ENCODE measurements at places on chromosomes 2 and 18. TPM values are rescaled to one million over a fixed set of nuclear protein-coding genes. Genes with fewer than 3 reads are reported as not detected.

DNA sequence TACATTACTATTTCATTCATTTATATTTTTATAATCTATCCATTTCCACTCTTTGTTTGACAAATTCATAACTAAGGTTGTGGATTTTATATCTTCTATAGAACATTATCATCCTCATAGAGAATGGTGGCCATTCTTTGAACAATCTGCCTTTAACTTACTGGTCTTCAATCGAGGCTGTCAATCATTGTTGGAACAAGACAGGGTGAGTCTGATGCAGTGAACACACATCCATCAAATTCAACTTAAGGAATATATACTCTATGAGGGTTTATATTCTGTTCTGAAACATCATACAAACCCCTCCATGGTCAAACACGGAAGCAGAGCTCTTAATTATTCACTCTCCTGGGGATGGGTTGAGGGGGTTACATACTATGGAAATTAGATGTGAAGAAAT is 28.3 kb upstream of the KLF7 start:
- H3K27ac ChIP-seq, result no peak overlapping the region
- H3K36me3 ChIP-seq, result no peaks in the 10 kb centered on the region
- no peak for DNase-seq

- H3K27ac ChIP-seq, result no peak overlapping the region
- H3K4me1 ChIP-seq, result peaks cover 13% of the 10 kb centered on the region
- H3K27me3 ChIP-seq, result no peaks in the 10 kb centered on the region
- no peak overlapping the region for H3K4me3 ChIP-seq
These were observed 138.3 kb downstream of the CDH20 start for GRCh38 chr18:61471541-61471940.

DNA sequence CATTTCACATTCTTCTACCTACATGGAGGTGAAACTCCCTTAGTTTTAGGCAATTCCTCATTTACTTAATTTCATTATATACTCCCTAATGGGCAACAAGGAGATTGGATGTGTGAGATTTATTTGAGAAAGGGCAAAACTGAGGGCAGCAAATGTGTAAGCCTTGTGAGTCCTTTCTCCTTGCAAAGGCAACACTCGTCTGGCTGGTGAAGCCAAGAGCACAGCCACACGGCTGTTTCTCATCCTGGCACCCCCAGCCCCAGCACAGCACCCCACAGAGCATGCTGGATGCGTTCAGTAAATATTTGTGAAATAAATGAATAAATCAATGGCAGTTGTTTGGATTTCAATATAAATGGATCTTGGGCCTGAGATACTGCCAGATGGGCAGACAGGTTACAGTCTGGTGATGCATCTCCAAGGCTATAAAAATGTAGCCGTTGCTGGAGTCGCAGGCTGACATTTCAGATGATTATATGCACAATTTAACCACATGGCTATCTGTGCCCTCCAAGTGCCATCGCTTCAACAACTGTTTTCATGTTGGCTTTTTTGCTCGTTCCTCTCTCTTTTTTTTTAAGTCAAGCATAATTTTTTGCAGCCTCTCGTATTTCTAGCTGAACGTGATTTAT is 154.1 kb upstream of the REV1 start:
- no peaks in the 10 kb centered on the region for H3K4me1 ChIP-seq
- H3K27me3 ChIP-seq, result no peaks in the 10 kb centered on the region
- no peak overlapping the region for H3K27ac ChIP-seq
- H3K36me3 ChIP-seq, result no peaks in the 10 kb centered on the region
- no peak overlapping the region for H3K4me3 ChIP-seq

DNA sequence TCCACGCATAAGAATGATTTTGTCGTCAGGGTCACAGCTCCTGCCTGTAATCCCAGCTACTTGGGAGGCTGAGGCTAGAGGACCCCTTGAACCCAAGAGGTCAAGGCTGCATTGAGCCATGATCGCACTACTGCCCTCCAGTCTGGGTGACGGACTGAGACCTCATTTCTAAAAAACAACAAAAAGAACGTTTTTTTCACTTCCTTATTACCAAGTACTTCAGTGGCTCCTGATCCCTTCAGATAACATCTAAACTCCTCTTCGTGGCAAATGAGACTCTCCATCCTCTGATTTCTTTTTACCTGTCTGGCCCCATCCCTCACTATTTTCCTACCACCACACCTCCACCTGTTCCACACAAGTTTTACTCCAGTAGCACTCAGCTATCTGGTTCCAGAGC is 105.4 kb upstream of the TLK1 start:
- no peak for DNase-seq
- no peak overlapping the region for H3K27ac ChIP-seq
- no peak overlapping the region for H3K4me3 ChIP-seq
- no peaks in the 10 kb centered on the region for H3K36me3 ChIP-seq
- peaks cover 9% of the 10 kb centered on the region for H3K4me1 ChIP-seq

CYP1B1 gene
- 6.2 TPM for total RNA-seq

GRCh38 chr18:71998547-71999097 is 545.5 kb downstream of the CBLN2 start:
- H3K4me1 ChIP-seq, result no peaks in the 10 kb centered on the region
- H3K27ac ChIP-seq, result no peak overlapping the region
- no peaks in the 10 kb centered on the region for H3K27me3 ChIP-seq
- no peak for DNase-seq

DNA sequence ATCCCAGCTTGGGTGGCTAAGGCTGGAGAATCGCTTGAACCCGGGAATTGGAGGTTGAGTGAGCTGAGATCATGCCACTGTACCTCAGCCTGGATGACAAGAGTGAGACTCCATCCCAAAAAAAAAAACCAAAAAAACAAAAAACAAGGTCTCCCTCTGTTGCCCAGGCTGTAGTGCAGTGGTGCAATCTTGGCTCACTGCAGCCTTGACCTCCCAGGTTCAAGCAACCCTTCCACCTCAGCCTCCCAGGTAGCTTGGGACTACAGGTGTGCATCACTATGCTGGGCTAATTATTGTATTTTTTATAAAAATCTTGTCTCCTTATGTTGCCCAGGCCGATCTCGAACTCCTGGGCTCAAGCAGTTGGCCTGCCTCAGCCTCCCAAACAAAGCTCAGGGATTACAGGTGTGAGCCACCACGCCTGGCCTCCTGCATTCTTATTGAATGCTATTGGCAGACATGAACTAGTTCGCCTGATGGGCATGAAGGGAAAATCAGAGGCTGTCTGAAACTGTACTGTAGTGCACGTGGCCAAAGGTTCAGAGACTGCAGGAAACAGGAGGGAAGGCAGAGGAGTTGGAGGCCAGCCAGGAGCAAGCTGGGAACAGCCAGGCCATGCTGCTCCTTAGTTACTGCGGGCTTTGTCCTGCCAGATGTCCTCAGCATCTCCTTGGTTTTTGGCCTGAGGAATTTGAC is 16.0 kb upstream of the ASXL2 start:
- H3K27me3 ChIP-seq, result no peaks in the 10 kb centered on the region
- no peak overlapping the region for H3K4me3 ChIP-seq
- no peak for DNase-seq

DNA sequence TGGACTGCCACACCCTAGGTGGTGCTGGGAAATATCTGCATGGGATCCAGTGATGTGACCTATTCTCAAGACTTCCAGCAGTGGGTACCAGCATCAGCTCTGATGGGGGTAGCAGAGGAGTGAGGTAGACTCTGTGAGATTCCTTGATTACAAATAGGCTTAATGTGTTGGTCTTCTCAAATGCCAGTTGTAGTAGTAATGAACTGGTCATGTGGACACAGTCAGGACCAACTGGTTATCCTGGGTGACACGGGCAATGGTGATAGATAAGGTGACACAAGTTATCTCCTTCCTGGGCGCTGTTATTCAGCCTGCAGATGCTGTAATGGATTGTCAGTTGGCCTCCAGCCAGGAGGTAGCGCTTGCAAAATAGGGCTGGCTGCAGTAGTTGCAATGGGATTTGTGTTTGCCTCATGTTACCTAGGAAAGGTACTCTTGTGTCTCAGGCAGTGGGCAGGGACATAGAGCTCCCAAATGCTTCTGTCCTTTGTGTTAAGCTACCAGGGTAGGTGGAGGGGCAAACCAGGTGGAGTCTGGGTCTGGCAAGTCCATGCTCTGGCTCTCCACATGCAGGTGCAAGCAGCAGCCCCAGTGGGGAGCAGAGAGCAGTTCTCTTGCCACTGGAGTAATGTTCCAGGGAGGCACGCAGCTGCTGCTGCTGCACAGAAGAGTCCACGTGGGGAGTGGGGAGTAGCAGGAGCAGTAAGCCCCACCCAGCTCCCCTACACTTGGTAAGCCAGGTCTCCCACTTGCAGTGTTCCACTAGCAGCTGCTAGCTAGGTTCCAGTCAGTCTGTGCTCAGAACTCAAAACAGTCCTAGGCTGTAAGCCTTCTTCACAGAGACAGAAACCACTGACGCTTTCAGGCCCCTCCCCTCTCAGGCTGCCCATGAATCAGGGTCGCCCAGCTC is 505.4 kb upstream of the DDX18 start:
- H3K27ac ChIP-seq, result no peak overlapping the region
- DNase-seq, result no peak
- no peaks in the 10 kb centered on the region for H3K36me3 ChIP-seq
- no peaks in the 10 kb centered on the region for H3K4me1 ChIP-seq
- no peak overlapping the region for H3K4me3 ChIP-seq

DNA sequence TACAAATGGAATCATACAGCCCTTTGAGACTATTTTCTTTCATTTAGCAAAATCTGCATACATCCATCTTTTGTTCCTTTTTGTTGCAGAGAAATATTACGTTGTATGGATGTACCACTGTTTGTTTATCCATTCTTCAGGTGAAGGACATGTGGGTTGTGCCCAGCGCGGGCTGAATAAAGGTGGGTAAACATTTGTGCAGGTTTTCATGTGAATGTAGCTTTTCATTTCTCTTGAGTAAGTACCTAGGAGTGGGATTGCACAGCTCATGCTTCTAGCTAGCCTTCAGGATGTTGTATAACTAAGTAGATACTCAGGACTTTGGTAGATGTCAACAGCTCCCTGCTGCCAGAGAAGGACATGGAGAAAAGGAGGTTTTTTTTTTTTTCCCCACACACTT is 50.6 kb upstream of the SPRED2 start:
- no peaks in the 10 kb centered on the region for H3K27me3 ChIP-seq
- DNase-seq, result no peak
- no peaks in the 10 kb centered on the region for H3K36me3 ChIP-seq
- H3K27ac ChIP-seq, result no peak overlapping the region
- H3K4me1 ChIP-seq, result no peaks in the 10 kb centered on the region
- no peak overlapping the region for H3K4me3 ChIP-seq

NDUFB3 gene
- 35.6 TPM for total RNA-seq

- H3K36me3 ChIP-seq, result peaks cover 12% of the 10 kb centered on the region
- no peak overlapping the region for H3K4me3 ChIP-seq
- H3K4me1 ChIP-seq, result no peaks in the 10 kb centered on the region
- no peaks in the 10 kb centered on the region for H3K27me3 ChIP-seq
- H3K27ac ChIP-seq, result no peak overlapping the region
These were observed 73.7 kb downstream of the C2orf74 start for GRCh38 chr2:61235716-61236115.

GRCh38 chr2:222751238-222751637 is 79.8 kb downstream of the MOGAT1 start:
- H3K27me3 ChIP-seq, result no peaks in the 10 kb centered on the region
- H3K36me3 ChIP-seq, result no peaks in the 10 kb centered on the region
- DNase-seq, result no peak

DSG2 gene
- total RNA-seq, result 144 TPM

GRCh38 chr18:9720327-9720726 is 12.2 kb downstream of the RAB31 start:
- peak; percentile 68 for DNase-seq
- peaks cover 11% of the 10 kb centered on the region for H3K4me1 ChIP-seq
- H3K36me3 ChIP-seq, result no peaks in the 10 kb centered on the region
- H3K4me3 ChIP-seq, result no peak overlapping the region
- H3K27me3 ChIP-seq, result no peaks in the 10 kb centered on the region

PROKR1 gene
- total RNA-seq, result 5.2 TPM

DNA sequence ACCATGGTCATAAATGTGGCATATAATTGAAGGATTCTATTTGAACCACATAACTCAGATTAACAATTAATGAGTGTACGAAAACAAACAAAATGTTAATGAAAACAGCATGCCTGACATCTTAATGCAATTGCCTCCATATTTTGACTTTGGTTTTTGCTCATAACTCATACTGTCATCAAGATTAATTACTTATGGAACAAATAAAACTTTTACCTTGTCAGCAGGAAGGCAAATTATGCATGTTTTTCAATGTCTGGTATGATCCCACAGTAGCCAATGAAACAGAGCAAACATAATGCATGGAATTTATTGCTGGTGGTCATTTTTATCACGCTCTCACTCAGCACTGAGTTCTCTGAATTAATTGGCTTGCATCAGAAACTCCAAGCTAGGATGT is 5.1 kb downstream of the PLEKHM3 start:
- no peaks in the 10 kb centered on the region for H3K27me3 ChIP-seq
- H3K27ac ChIP-seq, result no peak overlapping the region
- no peak overlapping the region for H3K4me3 ChIP-seq
- no peaks in the 10 kb centered on the region for H3K4me1 ChIP-seq
- DNase-seq, result no peak

- H3K4me3 ChIP-seq, result peak overlapping the region; percentile 42
- H3K27ac ChIP-seq, result no peak overlapping the region
- DNase-seq, result peak; percentile 38
- H3K27me3 ChIP-seq, result peaks cover 72% of the 10 kb centered on the region
- H3K36me3 ChIP-seq, result no peaks in the 10 kb centered on the region
These were observed 204.1 kb downstream of the CELF4 start for GRCh38 chr18:37361335-37362157.

GRCh38 chr2:168056242-168056787 is 191.1 kb downstream of the STK39 start:
- no peak overlapping the region for H3K27ac ChIP-seq
- no peaks in the 10 kb centered on the region for H3K36me3 ChIP-seq
- no peaks in the 10 kb centered on the region for H3K27me3 ChIP-seq
- peak; percentile 46 for DNase-seq

- no peak overlapping the region for H3K27ac ChIP-seq
- H3K4me3 ChIP-seq, result no peak overlapping the region
- no peaks in the 10 kb centered on the region for H3K4me1 ChIP-seq
- H3K36me3 ChIP-seq, result no peaks in the 10 kb centered on the region
- no peak for DNase-seq
These were observed 51.3 kb downstream of the DDX1 start for GRCh38 chr2:15642815-15643500.

- no peak overlapping the region for H3K27ac ChIP-seq
- peaks cover 35% of the 10 kb centered on the region for H3K27me3 ChIP-seq
- DNase-seq, result no peak
- no peak overlapping the region for H3K4me3 ChIP-seq
- no peaks in the 10 kb centered on the region for H3K4me1 ChIP-seq
These were observed 12.6 kb upstream of the KCNG2 start for GRCh38 chr18:79784965-79785770.

DNA sequence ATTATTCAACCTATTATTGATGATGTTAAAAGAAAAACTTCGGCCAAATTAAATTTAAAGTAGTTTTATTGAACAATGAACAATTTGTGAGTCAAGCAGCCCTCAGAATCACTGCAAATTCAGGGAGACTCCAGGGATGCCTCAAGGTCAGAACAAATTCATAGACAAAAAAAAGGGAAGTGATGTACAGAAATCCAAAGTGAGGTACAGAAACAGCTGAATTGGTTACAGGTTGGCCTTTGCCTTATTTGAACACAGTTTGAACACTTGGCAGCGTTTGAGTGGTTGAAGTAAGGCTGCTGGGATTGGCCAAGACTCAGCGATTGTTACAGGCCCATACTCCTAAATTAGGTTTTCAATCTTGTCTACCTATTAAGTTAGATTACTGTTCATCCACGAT is 47.4 kb upstream of the DSG1 start:
- peaks cover 10% of the 10 kb centered on the region for H3K4me1 ChIP-seq
- H3K27ac ChIP-seq, result no peak overlapping the region
- no peak for DNase-seq
- no peak overlapping the region for H3K4me3 ChIP-seq
- H3K27me3 ChIP-seq, result no peaks in the 10 kb centered on the region

OXER1 gene
- 0.69 TPM for total RNA-seq

COL4A3 gene
- 1.2 TPM for total RNA-seq

- no peak overlapping the region for H3K4me3 ChIP-seq
- no peaks in the 10 kb centered on the region for H3K36me3 ChIP-seq
- H3K4me1 ChIP-seq, result peaks cover 4% of the 10 kb centered on the region
- H3K27ac ChIP-seq, result no peak overlapping the region
- no peak for DNase-seq
These were observed 319.8 kb downstream of the TDRD15 start for GRCh38 chr2:21443494-21444105.
